ENCODE measurements at places on chromosomes 7 and 10. TPM values are rescaled to one million over a fixed set of nuclear protein-coding genes. Genes with fewer than 3 reads are reported as not detected.

GRCh38 chr10:47444047-47444446, 39.9 kb downstream of the ANXA8 start:
- DNase-seq = no peak

- peak; percentile 50 for DNase-seq
These were observed 43.3 kb downstream of the POLR1F start for GRCh38 chr7:19665399-19666008.

DNA sequence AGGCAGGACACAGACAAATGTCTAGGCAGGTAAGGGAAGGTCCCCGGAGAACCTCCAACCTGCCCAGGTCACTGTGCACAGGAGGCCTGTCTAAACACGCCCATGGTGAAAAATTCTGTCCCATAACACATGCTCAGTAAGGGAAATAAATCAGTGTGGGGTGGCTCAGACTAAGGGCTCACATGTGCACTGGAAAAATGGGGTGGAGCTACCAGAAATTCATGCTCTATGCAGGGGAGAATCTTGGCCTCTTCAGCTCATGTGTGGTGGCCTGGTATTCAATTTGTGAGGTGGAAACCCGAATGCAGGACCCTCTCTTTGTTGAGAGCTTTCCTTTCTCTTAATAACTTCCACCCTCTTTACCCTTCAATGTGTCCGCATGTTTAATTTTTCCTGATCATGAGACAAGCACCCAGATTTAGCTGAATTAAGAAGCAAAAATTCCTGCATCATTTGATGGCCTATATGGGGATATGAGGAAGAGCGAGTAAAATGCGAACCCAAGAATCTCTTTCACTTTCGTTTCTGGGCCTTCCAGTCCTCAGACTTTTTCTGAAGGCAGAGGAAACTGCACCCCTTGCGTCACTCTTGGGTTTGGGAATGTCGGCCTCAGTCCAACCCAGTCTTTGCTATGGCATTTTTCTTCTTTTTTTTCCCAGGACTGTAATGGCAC, 163.2 kb downstream of the DGKB start:
- no peak for DNase-seq

DNA sequence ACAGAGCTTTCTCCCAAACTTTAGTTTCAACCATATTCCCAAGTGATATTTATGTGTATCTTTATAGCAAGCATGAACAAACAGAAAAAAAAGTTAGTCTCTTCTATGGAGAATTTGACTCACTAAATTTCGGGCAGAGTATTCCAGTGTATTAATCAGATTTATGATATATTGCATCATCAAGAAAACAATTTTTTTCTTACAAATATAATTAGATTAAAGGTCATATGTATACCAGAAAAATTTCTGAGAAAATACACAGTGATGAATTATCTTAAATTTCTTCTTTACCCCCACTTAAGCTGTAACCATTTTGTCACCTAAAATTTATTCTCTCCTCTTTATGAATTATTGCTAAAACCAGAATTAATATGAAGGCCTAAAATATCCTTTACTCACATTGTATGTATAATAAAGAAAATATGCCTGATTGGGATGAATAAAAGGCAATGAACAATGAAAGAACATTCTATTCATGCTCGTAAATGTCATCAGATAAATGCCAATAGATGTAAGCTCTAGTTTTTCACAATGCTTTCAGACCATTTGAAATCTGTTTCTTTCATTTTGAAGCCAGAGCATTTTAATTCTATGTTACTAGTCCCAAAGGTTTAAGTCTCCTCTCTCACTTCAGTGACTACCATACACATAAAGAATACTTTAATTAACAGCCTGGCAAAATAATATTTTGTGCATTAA, 192.1 kb downstream of the HGF start:
- DNase-seq = no peak

The EMX2 gene
- total RNA-seq = not detected
